ENCODE measurements at places on chromosomes 2 and 18. TPM values are rescaled to one million over a fixed set of nuclear protein-coding genes. Genes with fewer than 3 reads are reported as not detected.

- no peaks in the 10 kb centered on the region for H3K27me3 ChIP-seq
- no peak overlapping the region for H3K27ac ChIP-seq
- DNase-seq, result no peak
Measured at GRCh38 chr18:78632111-78632541, 347.5 kb upstream of the SALL3 start.

Gene OXER1
- not detected for total RNA-seq

Gene NYAP2
- under 0.01 TPM for total RNA-seq

Gene COL6A3
- 4,247 TPM for total RNA-seq

Gene CFAP53
- total RNA-seq, result 0.36 TPM

Gene AQP12B
- total RNA-seq, result not detected

Measured in osteoblast (primary cell).